Glomerular endothelial cell (primary cell): ENCODE measurements at places on chromosomes 12 and 14. TPM values are rescaled to one million over a fixed set of nuclear protein-coding genes. Genes with fewer than 3 reads are reported as not detected.

- DNase-seq, result no peak
Observed at GRCh38 chr14:73234029-73234428, 3.3 kb upstream of the PAPLN start.

SYNDIG1L gene
- total RNA-seq, result not detected in 2 replicates

DNA sequence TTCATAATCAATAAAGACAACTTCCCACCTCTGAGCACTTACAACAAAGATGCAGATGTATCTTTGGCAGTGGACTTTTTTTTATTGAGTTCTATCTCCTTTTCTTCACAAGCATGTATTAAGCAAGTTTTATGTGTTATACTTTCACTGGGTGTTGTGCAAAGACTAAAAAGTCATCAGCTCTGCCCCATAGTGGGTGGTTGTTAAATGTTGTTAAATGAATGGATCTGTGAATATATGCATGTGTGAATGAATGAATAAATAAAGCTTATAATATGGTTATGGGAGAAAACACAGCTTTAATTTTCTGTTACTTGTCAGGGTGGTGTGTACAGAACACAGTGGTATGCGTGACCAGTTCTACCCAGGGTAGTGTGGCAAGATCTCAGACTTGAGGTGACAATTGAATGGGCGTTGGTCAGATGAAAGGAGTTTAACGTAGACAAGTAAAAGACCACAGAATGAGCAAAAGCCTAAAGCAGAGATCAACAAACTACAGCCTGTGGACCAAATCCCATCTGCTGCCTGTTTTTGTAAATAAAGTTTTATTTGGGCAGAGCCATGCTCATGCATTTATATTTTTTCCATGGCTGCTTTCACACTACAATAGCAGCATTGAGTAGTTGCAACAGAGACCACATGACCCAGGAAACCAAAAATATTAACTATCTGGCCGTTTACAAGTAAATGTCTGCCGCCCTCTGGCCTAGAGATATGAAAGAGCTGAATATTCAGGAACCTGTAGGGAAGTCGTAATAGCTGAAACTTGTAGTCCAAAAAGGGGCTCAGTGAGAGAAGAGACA, 207.4 kb upstream of the EEA1 start:
- no peak for DNase-seq

- DNase-seq, result no peak
Observed at GRCh38 chr12:29710104-29710503, 73.6 kb downstream of the TMTC1 start.

- no peak for DNase-seq
Observed at GRCh38 chr14:75553157-75553556, 25.3 kb upstream of the FLVCR2 start.

LHX5 gene
- total RNA-seq, result not detected in 2 replicates

SMCO2 gene
- total RNA-seq, result 0.88 TPM in 1 of 2 replicates, not detected in the other

DNA sequence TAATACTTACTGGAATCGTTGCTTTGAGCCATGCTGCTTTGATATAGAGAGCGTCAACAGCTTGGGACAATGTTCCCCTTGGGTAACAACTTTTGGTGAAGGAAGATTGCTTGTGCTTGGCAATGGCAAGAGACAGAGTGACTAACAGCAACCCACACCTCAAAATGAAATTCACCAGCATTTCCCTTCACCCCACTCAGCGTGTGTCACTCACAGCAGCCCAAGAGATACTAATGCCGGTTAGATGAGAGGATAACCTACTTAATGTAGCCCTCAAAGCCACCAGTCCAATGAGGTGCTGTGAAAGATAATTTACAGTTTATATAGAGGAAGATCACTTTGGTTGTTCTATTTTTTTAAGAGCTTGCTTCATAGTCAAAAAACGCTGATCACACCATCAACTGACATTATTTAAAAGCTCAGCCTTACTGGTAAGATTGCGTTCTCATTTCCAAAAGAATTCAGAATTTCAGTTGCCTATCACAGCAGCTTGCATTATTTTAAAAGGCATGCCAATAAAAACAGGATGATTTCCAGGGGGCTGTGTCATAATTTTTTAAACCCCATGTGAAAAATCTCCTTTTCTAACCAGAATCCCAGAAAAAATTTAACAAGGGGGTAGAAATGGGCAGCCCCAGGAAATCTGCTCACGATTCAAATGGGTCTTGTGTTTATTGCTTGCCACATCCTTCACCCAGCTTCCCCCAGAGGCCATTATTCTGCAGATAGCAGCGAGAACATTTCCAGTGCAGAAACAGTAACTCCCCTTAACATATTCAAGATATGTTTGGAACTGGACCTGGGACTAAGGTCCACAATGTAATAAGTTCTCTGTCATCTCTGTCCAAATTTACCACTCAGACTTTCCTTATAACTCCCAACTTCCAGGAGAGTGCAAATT, at the start of gene IL26:
Gene IL26 (minus strand): TSS at position 235 of the 901 bp plus-strand sequence. CDS start 54 bp downstream, at position 181.
- no peak for DNase-seq

CEP128 gene
- 2.6 and 4.1 TPM in 2 replicates for total RNA-seq

DNA sequence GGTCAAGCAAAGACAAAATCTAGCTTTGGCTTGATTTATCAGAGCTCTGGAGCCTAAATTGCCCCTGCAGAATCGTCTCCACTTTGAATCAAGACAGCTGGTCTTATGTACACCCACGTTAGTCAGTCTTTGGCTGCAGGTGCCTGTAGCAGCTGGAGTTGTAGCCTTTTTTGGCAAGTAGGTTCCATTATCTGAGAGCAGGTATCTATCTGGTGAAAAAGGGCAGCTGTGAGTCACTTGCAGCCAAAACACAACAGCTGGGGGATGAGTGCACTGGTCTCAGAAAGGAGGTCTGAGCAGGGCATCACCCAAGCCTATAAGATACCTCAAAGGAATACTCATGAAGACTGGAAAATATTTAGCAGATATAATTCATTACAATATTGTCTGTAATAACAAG, 43.6 kb upstream of the KCNH5 start:
- DNase-seq, result no peak

DNA sequence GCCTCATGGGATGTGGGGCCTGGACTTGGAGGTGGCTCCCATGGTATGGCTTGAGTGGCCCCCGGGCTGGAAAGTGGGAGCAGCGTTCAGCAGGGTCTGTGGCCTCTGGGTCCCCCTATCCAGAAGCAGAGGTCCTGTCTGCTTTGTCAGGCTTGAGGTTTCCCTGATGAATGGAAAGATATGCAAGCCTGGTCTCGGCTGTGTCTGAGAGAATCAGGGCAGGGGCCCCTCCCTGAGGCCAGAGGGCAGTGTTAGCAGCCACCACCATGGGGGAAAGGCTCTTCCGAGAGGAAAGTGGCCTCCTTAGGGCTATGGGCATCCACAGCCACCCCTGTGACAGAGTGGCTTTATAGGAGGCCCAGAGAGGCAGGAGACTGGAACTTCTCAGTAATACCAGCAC, 128.2 kb downstream of the VRK1 start:
- DNase-seq, result no peak

DNA sequence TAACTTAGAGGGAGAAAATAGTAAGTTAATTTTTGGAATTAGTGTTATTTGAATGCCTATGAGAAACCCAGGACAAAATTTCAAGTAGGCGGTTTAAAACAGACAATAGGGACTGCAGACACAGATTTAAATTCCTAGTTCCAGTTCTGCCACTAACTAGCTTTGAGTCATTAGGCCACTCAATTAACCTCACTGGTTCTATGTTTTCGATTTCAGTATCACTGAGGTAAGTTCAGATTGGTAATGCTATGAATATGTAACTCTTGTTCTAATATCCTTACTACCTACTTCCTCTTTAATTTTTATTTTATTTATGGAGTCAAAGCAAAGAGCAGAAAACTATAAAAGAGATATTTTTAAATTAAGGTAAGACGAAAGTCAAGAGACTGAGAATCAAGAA, 52.6 kb downstream of the GALC start:
- DNase-seq, result no peak

SNRNP35 gene
- 11.6 and 15.7 TPM in 2 replicates for total RNA-seq

GRCh38 chr12:12885096-12885792, 6.1 kb upstream of the GPRC5A start:
- no peak for DNase-seq

- no peak for DNase-seq
Observed at GRCh38 chr12:100610666-100611430, 37.4 kb downstream of the GAS2L3 start.

- DNase-seq, result no peak
Observed at GRCh38 chr12:129063600-129063999, 210.3 kb downstream of the GLT1D1 start.
